ENCODE measurements at places on chromosomes 7 and 10.

DNA sequence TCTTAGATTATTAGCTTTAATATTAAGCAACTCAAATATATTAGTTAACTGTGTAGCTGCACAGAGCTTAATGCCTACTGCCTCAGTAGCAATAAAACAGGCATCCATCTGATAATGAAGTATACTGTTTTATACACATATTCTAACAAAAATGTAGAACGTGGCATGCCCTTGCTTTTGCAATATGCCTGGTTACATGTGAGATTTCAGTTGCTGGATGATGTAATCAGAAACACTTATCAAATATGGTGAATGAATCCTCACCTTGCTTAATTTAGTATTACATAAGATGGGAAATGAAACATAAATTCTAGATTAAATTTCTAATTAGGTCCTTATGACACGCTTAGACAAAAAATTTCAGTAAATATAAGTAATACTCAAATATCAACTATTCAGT lies 8.0 kb downstream of the DNAJC1 start:
- no peak for DNase-seq

DNA sequence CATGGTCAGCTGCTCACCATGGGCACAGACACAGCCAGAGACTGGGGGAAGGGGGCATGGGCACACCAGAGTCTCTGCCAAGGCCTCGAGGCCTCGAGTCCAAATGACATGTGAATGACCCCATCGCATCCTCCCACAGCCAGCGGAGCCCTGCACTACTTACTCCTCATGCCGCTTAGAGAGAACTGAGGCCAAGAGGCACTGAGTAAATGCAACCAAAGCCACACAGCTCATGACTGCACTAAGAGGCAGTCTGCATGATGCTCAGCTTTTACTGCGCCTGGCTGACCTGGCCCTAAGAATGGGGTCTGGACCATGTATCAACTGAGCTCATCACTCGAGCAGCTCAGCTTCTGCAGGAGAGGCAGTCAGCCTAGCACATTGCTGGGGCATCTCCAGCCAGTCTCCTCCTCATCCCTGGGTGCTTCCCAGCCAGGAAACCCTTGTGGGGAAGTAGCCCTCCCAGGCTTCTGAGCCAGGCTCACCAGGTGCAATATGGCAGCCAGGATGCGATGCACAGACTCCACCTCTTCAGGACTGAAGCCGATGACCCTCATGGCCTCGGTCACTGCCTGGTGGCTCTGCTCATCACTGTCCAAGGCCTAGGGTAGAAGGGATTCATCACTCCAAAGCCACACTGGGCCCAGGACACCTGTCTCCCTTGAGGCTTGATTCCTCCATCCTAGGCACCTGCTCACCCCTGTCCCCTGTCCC lies 7.5 kb downstream of the MYO1G start:
- no peak for DNase-seq

DNA sequence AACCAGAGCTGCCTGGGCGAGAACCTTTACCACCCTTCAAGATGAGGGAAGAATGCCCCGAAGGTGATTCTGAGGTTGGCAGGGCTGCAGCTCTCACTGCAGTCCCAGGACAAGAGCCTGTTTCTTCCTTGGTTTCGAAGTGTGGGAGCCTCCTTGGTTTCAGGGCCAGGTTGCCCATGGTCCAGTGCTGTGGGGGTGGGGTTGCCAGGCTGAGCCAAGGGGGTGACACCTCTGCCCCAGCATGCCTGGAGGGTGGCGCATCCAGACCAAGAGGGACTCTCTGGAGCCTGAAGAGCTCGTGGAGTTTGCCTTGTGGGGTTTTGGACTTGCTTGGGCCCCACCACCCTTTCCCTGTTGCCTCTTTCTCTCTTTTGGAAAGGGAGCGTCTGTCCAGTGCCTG lies 41.3 kb downstream of the WDR37 start:
- DNase-seq: no peak

GRCh38 chr7:100017300-100017699 lies 1.9 kb downstream of the ZKSCAN1 start:
- DNase-seq: no peak

DNA sequence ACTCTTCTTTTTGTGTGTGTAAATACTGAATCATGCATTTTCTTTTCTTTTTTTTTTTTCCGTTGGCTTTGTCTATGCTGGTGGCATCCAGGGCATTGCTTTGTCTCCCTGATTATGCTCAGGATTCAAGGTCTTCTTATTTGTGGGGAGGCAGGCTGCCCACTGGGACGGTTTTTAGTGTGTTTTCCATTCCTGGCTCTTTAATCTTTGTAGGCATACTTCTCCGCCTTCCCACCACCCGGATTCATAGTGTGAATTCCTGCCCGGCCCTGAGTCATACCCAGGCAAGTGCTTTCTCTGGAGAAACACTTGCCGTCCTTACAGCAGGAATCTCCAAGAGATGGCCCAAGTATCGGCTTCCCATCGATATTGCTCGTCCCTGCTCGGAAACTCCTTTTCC lies 5.2 kb downstream of the ZNF655 start:
- no peak for DNase-seq

Data from muscle of arm (tissue), 14 donors.